CD4-positive, alpha-beta T cell treated with Interleukin-17A for 1 hour (primary cell): ENCODE measurements at places on chromosomes 5 and 9.
A peak's percentile ranks its signal among the peaks of the same experiment; 100 is the strongest.

- DNase-seq, result no peak
Observed at GRCh38 chr9:131216806-131217205, 59.5 kb downstream of the FAM78A start.

DNA sequence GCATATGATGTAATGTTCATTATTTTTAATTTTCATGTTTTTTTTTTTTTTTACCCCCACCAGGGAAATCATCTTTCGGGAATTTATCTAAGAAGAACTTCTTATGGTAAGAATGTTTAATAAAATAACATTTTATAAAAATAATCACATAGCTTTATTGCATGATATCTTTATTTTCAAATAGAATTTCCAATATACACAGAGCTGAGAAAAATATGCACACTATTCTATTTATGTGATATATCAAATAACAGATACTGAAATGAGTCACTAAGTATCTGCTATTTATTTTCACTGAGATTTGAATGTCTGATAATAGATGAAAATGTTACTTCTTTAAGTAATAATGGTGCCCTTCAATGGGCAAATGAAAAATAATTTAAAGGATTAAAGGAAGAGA, 1217.3 kb downstream of the MAT2B start:
- DNase-seq, result no peak

- DNase-seq, result no peak
Observed at GRCh38 chr9:111016016-111016415, 22.3 kb downstream of the LPAR1 start.

- DNase-seq, result peak; percentile 14
Observed at GRCh38 chr9:112012026-112012902, 115.7 kb downstream of the UGCG start.

DNA sequence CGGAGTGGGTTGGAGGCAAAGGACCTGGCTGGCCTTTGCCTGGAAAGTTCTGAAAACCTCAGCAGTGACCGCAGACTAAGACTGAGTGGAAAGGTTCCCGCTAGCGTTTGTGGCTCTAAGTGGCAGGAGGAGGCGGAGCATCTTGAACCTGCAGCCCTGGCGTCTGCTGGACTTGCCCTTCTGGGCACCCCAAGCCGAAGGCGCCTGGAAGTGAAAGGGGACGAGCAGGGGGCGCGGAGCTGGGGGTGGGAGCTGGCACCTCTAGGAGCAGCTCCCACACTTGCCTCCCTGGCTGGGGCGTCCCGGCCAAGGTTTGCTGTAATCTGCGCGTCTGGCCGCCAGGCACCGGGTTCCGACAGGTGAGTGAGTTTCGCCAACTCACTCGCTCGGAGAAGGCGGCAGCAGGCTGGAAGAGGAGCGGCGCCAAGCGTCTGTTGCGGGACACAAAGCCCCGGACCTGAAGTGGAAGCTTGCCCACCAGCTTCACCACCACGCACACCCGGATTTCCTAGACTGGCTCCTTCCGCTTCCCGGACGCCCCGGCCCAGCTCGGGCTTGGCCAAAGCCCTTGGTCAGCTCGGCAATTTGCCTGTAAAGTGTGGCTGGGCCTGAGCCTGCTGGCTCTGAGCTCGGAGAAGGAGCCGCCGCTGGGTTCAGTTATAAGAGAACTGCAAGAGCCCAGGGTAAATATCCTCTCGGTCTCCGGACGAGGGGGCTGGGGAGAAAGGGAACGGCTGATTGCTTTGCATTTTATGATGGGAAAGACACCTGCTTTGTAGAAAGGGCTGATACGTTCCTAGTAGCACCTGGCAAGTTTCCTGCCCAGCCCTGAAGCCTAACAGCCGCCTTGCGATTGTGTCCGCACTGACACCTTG, at the start of gene GNA14:
TSS of gene GNA14 (minus strand) at position 89 of the 875 bp plus-strand sequence. CDS start 529 bp downstream, outside the sequence.
- DNase-seq, result no peak
